ENCODE measurements at places on chromosomes 5 and 9.

GRCh38 chr5:159319363-159319762 lies 10.9 kb downstream of the IL12B start:
- DNase-seq, result no peak

GRCh38 chr5:147699496-147700088 lies 82.9 kb downstream of the JAKMIP2 start:
- DNase-seq, result no peak

DNA sequence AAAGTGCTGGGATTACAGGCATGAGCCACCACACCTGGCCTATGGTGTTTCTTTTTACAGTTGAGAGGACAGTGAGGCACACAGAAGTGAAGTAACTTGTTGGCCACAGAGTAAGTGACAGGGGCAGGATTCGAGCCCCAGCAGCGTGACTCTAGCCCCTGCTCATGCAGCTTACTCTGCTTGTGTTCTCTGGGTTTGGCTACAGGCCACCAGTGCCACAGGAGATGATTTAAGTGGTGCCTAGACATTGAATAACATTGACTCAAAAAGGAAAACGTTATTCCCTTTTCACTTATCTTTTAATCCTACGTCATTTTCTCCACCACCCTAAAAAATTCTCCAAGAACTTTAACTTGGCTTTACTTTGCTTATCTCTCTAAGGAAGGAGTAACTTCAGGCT lies 61.4 kb downstream of the SNX24 start:
- peak; percentile 41 for DNase-seq

GRCh38 chr5:59423021-59423420 lies 470.5 kb downstream of the PDE4D start:
- no peak for DNase-seq

DNA sequence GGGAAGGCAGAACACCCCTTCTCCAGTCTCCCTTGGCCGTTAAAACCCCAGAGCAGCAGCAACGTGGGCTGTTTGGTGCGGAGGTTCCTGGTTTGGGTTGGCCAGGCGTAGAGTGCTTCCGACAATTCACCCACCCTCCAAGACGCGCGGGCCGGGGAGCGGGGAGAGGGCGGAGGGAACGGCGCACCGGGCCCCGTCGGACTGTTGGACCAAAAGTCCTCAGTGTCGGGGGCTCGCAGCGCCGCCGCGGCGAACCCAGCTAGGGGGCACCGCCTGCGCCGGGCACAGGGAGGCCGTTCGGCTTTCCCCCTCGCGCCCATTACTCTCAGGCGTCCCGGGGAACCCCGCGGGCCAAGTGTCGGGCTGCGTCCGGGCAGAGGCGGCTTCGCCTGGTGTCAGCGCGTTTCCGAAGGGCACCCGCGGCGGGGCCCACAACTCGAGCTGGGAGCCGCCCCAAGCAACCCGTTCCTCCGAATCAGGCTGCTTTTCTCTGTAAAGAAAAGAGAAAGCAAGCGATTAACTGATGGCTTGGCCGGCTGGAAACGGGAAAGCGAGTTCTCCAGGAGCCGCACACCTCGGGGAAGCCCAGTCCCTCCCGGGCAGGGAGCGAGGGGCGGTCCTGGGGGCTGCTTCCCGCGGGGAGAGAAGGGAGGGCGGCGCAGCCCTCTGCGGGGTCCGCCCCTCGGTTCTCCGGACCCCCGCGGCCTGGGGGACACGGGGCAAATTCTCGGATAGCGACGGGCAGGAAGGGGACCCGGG lies 145.5 kb downstream of the ERCC6L2 start:
- no peak for DNase-seq

- no peak for DNase-seq
Measured at GRCh38 chr9:10146517-10147331, 466.1 kb downstream of the PTPRD start.

DNA sequence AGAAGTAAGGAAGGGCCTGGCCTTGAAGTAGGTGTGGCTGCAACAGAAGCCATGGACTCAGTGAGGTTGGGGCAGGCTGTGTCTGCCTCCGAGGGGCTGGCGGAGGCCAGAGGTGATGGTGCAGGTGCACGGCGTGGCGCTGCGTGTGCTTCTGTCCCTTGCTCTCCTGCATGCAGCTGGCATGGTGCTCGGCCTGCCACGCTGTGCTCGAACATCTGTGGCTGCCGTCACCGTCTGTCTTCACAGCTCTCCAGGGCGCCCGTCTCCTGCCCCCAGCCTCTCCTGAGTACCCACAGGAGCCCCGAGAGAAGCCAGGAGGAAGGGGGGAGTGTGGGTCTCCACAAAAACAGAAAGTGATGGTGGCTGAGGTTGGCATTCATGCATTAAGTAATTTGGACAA lies 193.7 kb downstream of the CACNA1B start:
- DNase-seq, result no peak

DNA sequence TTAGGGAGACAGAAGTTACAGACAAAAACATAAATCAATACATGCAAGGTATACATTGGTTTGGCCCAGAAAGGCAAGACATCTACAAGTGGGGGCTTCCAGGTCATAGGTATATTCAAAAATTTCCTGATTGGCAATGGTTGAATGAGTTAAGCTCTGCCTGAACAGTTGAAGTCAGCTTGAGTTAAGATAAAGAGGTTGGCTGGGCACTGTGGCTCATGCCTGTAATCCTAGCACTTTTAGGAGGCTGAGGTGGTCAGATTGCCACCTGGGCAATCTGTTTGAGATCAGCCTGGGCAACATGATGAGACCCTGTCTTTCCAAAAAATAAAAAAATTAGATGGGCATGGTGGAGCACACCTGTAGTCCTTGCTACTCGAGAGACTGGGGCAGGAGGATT lies 16.3 kb downstream of the TMC1 start:
- DNase-seq, result no peak

- DNase-seq, result no peak
Measured at GRCh38 chr5:34709861-34710673, 53.9 kb downstream of the RAI14 start.

GRCh38 chr9:106846307-106846706 lies 16.7 kb upstream of the ZNF462 start:
- no peak for DNase-seq

DNA sequence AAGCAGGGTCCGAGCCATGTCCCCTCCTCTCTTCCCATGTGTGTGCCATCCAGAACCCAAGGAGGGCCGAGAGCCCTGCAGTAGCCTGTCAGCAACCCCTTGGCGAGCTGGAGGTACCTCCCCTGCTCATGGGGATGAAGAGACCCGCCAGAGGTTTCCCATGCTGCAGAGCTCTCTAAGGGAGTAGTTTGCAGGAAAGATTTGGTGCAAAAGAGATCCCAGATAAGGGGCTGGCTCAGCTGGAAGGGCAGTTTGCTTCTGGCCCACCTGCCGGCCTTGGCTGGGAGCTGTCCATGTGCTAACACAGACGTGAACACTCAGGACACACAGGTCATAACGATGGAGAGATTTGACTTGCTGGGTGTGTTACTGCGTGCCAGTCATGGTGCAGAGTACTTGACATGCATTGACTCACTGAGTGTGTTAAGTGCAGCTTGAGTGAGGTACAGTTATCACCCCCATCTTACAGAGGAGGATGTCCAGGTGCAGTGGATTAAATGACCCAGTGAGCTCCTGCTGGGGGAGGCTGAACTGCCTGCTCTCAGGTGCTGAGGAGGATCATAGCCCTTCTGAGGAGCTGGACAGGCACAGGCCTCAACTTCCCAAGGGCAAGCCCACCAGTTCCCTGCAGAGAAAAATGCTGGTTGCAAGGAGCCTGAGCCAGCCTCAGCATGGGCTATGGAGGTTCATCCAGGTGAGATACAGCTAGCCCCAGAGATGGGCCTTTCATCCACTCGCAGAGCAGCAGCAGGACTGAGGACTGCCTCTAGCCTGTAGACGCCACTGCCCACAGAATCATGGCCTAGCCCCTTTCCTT lies 6.3 kb upstream of the SLC25A48 start:
- DNase-seq, result no peak

- DNase-seq, result peak; percentile 51
Measured at GRCh38 chr9:95506428-95506677, 10.4 kb downstream of the PTCH1 start.

DNA sequence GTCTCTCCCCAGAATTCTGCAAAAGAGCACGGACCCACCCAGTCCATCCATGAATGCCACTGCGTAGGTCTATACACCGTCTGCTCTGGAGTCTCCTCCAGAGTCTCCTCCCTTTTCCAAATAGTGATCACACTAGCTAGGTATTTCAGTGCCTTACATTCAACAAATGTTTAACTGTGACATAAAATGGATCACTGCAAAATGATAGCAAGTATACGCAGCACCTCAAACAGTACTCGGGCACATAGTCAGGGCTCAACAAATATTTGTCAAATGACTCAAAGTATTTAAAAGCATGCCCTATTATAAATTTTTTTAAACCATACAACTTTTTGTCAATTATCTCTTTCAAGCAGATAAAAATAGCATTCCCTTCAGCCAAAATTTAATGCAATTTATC lies 60.5 kb downstream of the TLE1 start:
- DNase-seq, result no peak

- no peak for DNase-seq
Measured at GRCh38 chr9:133276923-133277322, 1.9 kb upstream of the ABO start.

GRCh38 chr9:122005597-122005996 lies 87.5 kb downstream of the TTLL11 start:
- no peak for DNase-seq

DNA sequence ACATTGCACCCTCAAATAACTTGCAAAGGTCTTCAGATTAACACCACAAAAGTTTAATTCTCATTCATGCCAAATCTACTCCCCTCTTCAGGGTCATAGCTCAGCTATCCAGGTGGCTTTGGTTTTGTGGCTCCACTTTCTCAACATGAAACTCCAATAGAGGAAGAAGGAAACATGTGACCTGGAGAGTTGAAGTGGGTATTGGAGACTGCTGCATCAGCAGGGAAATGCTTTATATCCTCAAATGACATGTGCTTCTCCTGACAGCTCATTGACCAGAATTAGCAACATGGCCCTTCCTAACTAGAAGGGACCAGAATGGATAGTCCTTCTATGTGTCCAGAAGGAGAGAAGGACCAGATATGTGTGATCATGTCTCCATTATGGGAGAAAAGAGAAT lies 73.6 kb downstream of the TLR4 start:
- DNase-seq, result no peak

DNA sequence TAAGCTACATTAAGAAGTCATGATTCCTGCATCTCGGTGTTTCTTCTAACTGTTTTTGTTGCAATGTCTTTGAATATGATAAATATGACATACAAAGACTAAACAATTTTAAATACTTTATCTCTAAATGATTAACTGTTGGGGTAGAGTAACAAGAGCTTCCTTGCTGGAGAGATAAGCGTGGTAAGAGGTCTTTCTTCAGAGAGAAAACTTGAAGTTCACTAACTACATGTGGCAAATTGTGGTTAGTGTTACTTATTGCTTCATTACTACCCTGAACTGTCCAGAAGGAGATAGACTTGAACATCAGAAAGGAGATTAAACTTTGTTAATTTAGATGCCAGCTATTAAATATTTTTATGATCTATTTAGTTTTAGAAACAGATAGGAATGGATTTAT lies 7.0 kb upstream of the ARSB start:
- DNase-seq, result no peak

- no peak for DNase-seq
Measured at GRCh38 chr5:139763930-139764791, 31.4 kb upstream of the PSD2 start.

GRCh38 chr9:135647884-135648283 lies 8.5 kb upstream of the GLT6D1 start:
- no peak for DNase-seq

DNA sequence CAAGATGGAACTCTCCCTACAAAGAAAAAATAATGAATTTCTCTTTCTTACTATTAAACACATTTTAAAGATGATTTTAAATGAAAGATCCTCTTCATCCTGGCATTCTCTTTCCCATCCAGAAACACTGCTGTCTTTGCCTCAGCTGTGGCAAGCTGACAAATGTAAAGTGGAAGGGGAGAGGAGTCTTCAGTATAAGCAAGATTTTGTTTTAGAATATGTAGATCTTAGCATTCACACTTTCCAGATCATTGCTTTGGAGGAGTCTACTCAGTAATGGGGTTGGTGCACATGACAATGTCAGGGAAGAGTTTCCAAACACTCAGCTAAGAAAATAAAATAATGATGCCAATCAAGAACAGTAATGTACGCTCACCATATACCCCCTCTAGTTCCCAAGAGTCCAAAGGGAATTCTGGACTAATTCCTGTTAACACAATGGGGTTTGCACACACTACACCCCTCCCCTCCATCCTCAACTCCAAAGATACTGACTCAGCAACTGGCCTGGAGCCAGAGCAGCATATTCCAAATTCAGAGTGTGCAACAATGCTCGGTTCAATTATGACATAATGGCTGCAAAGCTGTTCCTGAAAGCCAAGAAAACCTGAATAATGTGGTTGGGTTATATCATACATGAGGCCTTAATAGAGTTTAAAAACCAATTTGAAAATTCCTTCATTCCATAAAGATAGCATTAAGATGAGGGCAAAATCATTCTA lies 4.6 kb downstream of the C5orf63 start:
- no peak for DNase-seq

DNA sequence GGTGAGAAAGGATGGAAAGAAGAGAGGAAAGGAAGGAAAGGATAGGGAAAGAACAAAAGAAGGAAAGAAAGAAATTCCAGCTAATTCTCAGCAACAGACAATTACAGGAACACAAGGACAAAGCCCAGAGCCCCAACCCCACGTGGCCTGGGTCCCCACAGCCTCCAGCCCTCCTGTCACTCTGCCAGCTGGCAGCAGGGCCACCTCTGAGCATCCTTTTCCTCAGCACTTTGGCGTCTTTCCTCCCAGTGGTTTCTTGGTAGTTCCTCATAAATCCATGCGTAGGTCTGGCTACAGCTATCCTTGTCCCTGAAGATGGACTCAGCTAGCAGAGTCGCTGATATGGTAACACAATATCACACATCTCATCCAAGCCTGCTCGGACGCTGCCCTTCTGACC lies 28.3 kb downstream of the ADAMTS2 start:
- no peak for DNase-seq

GRCh38 chr5:103254921-103255320 lies 3.6 kb upstream of the MACIR start:
- DNase-seq, result no peak

DNA sequence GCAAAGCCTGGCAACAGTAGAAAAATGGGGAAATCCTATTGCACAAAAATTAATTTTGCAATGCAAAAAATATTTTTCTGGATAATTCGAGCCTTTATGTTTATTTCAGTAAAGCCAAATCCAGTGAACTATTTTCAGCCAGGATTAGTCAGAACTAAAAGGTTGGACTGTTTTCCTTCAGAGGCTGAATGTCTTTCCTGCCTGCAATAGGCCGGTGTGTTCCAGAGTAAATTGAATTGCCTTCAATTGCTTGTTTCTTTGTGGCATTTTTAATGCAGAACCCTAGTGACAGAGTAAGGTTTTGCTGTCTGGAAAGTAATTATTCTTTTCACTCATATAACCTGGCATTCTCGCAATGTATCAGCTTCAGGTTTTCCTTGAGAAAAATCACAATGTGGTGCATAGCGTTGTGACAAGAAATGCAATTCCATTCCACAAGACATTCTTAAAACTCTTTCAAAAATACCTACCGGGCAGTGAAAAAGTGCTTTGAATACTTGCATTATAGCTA lies 183.7 kb downstream of the GLIS3 start:
- DNase-seq, result no peak

DNA sequence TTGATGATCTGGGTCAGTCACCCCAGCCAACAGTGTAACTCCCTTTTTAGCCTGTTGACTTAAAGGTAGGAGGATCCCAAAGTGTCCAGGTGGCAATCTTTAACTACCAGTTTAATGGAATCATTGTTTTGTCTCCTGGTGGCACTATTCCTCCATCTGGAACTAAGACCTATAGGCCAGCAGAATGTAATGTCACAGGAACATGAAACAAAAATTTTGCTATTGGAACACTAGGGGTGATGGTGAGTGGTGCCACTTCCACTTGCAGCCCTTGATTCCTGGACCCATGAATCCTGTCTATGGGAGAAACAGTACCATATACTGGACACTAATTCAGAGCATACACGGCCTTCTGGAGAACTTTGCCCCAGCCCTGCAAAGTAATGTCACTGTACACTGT lies 219.5 kb upstream of the RASA1 start:
- no peak for DNase-seq

Data from uterus (tissue), 4 donors.